Smooth muscle cell of the brain vasculature (primary cell): ENCODE measurements at places on chromosomes 4 and X.

DNA sequence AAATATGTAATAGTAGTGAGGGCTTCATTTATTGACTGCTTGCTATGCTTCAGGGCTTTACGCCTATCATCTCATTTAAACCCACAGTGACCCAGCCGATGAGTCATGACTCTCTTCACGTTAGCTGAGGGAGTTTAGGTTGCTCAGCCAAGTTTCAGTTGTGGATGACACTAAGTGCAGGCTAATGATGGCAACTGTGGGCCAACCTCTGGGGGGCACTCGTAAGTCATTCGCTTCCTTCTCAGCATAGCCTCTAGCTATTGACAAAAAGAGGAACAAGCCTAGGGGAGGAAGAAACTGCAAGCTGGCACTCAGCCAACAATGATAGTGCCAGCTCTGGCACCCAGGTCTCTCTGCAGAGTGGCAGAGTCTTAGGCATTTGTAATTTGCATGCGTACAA lies 325.0 kb downstream of the ARHGAP10 start:
- no peak for DNase-seq

DNA sequence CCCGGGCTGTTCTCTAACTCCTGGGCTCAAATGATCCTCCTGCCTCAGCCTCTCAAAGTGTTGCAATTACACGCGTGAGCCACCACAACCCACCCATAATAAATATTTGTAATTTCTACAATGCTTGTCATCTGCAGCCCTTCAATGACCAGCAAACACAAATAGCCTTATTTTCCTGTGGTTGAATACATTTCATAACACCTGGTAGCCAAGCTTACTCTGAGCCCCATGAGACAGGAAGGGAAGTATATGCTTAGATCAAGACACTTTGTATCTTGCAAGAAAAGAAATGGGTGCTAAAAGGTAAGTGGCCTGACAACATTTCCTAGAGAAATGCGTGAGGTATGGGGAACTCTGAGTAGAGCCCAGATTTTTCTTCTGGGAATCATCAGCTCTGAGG lies 56.9 kb upstream of the PDGFRA start:
- DNase-seq = no peak

DNA sequence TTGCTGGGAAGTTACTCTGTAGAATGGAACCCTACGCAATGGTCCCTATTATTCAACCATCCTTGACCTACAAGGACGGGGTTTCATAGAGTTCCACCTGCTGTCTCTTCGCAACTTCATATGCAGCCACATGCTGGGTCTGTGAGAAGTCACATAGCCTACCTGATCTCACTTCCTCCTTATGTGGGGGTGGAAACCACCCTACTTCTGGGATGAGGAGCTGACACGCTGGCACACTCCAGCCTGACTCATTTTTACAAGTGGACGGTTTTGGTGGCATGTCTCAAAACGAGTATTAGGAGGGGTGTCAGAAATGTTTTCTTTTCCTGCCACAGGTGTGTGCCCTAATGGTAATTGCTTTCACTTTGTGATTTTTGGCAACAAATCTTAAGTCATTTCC lies 36.8 kb upstream of the ARSD start:
- DNase-seq = no peak

- no peak for DNase-seq
Observed at GRCh38 chrX:132443196-132444135, 45.4 kb downstream of the MBNL3 start.

GRCh38 chr4:44675366-44675765 lies 2.9 kb upstream of the GUF1 start:
- DNase-seq = no peak

- DNase-seq = no peak
Observed at GRCh38 chr4:77899607-77900006, 37.0 kb downstream of the MRPL1 start.

- no peak for DNase-seq
Observed at GRCh38 chr4:72846280-72847111, 223.0 kb downstream of the COX18 start.

DNA sequence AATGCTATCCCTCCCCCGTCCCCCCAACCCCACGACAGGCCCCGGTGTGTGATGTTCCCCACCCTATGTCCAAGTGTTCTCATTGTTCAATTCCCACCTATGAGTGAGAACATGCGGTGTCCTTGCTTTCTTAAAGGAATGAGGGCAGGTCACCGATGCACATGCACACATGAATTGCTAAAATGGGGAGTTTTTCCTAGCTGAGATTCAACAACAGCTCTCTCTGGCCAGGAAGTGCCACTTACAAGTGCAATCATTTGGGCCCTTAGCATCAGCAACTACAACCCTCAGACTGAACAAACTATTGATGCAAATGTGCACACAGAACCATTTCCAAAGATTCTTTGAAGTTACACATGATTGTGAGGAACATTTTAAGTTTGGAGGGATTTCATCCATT lies 95.7 kb upstream of the IQCM start:
- no peak for DNase-seq

GRCh38 chr4:121199742-121200561 lies 35.8 kb upstream of the TNIP3 start:
- DNase-seq = no peak

GRCh38 chrX:74911494-74911893 lies 13.8 kb downstream of the NEXMIF start:
- no peak for DNase-seq

GRCh38 chr4:153265306-153266047 lies 61.2 kb downstream of the TRIM2 start:
- DNase-seq = no peak

GRCh38 chr4:12110627-12111026 lies 681.9 kb upstream of the HS3ST1 start:
- no peak for DNase-seq

DNA sequence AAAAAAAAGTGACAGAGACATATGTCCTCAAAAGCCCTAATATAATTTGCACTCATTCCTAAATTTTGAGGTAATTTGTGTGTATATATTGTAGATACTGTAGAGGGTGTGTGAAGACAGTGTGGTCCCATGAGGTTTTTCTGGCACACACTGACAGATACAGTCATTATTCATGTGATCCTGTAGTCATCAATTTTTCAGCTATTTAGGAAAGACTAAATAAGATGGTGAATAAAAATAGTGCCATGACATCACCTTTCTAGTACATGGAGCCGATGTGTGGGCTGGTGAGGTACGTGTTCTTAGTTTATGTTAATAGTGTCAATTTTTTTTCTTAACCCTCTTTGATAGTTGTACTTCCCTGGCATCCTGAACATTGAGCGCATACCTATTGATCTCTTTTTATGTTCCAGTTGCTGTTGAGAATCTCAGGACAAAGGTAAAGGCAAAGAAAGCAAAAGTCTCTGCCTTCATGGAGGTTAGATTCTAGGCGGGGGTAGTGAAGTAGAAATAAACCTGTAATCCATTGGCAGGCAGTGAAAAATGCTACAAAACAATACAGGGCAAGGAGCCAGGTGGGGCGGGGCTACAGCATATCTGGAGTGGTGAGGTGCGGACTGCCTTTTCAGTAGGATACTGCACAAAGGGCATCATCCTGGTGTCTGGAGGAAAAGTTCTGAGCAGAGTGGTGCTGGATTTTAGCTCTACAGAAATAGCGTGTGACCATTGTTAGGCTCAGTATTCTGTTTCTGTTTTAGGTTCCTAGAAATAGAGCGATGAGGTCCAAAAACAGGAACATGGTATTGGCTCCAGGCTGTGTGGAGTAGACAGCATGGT lies 93.8 kb downstream of the ARHGAP10 start:
- no peak for DNase-seq
